Inflammatory macrophage treated with lipopolysaccharide for 1 hour (primary cell): ENCODE measurements at places on chromosomes 13 and 19.
A peak's percentile ranks its signal among the peaks of the same experiment; 100 is the strongest.

- peak; percentile 75 for DNase-seq
Measured at GRCh38 chr19:55212447-55212846, 3.1 kb upstream of the PTPRH start.

GRCh38 chr19:40355975-40356680 is 7.6 kb downstream of the PLD3 start:
- no peak for DNase-seq

GRCh38 chr19:30671367-30671619 is 299.1 kb downstream of the ZNF536 start:
- DNase-seq, result no peak

DNA sequence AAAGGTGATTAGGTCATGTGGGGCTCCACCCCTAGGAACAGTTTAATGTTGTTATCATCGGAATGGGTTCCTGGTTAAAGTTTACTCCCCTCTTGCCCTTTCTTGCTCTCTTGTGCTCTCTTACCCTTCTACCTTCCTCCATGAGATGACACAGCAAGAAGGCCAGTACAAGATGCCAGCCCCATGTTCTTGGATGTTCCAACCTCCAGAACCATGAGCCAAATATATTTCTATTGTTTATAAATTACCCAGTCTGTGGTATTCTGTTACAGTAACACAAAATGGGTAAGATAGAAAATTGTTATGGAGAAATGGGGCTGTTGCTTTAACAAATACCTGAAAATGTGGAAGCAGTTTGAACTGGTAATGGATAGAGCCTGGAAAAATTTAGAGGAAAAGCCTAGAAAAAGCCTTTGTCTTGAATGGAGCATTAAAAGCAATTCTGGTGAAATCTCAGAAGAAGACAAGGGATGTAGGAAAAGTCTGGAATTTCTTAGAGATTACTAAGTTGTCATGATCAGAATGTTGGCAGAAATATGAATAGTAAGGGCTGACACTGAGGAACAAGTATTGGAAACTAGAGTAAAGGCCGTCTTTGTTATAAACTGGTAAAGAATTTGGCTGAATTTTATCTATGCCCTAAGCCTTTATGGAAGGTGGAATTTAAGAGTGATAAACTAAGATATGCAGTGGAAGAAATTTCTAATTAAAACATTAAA is 53.5 kb upstream of the TSC22D1 start:
- DNase-seq, result no peak

DNA sequence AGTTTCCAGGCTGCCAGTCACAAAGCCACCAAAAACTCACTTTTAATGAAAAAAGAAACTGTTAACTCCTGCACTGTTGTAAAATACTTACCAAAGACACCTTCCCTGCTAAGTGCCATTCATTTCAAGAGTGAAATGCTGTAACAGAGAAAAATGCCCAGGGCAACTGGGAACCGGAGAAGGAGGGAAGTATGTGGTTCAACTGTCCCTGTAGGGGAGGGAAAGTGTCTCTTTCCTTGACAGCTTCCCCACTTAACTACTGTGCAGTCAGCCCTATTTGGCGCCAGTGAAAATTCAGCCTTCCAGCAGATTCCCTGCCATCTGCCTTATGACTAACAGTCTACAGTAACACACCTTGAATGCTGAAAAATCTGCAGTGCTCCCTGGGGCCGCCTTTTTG is 789.0 kb downstream of the DIAPH3 start:
- DNase-seq, result no peak

DNA sequence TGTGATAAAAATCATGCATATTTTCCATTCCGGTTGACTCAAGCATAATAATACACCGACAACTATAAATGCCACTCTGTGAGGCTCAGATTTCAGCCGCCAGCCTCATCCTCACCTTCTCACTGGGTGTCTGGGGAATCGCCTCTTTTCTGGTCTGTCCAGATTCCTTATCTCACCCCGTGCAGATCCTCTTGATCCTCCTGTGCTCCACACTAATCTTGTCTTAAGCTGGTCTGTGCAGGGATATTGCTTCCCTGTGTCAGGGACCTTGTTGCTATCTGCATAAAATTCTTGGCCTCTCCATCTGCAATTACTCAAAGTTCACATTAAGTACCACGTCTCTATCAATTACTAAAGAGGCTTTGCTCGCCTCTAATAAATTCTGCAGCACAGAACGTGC is 116.6 kb upstream of the SPACA7 start:
- no peak for DNase-seq

DNA sequence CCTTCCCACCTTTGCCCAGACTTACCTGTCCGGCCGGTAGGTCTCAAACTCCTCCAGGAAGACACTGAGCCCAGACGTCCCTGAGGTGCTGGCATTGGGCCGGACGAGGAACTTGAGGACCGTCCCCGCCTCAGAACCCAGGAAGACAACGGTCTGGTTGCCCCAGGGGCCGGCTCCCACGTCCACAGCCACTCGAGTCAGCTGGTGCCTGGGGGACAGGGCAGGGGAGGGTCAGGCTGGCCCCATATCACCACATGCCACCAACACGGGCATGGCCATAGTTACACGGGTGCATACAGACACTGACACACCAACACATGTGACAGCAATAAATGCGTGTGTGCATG is 8.4 kb upstream of the LRG1 start:
- DNase-seq, result no peak

GRCh38 chr13:25652764-25653163 is 281.0 kb downstream of the ATP8A2 start:
- no peak for DNase-seq
